ENCODE measurements at places on chromosomes 16 and 17.

DNA sequence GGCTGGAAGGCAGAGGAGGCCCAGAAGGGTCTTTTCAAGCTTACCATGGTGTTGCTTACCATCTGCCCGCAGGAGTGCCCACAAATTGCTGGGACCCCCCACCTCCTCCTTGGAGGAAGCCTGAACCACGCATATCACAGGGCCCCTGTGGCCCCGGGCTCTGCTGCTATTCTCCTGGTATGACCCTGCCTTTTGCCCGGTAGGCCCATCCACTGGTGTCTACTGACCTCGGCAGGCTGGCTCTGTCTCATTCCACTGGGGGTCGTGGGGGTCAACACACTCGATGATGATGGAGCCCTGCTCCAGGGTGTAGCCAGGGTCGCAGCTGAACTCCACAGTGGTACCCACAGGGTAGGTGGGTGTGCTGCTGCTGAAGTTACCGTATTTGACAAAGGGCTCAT, 8.2 kb upstream of the PHF12 start:
- no peak for DNase-seq

DNA sequence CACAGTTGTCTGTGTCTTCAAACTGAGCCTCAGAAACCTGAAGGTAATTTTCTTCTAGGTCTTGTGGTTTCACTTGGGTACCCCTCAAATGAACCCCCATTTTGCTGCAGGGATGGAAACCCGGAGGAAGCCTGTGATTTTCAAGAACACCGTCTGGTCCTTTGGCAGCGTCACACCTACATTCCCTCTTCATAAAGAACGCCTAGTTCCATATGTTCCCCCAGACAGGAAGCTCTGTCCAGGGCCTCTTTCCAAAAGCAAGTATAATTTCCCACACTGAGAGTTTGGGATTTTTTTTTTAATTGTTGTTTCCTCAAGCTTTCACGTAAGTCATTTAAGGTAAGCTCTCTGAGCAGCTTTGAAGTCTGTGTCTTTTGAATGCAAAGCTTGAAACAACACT, 515.0 kb downstream of the TMEM114 start:
- DNase-seq: no peak

GRCh38 chr16:49467540-49468372, 94.2 kb downstream of the C16orf78 start:
- no peak for DNase-seq

- no peak for DNase-seq
These were observed 870 bp upstream of the ZC3H7A start for GRCh38 chr16:11797957-11798299.

DNA sequence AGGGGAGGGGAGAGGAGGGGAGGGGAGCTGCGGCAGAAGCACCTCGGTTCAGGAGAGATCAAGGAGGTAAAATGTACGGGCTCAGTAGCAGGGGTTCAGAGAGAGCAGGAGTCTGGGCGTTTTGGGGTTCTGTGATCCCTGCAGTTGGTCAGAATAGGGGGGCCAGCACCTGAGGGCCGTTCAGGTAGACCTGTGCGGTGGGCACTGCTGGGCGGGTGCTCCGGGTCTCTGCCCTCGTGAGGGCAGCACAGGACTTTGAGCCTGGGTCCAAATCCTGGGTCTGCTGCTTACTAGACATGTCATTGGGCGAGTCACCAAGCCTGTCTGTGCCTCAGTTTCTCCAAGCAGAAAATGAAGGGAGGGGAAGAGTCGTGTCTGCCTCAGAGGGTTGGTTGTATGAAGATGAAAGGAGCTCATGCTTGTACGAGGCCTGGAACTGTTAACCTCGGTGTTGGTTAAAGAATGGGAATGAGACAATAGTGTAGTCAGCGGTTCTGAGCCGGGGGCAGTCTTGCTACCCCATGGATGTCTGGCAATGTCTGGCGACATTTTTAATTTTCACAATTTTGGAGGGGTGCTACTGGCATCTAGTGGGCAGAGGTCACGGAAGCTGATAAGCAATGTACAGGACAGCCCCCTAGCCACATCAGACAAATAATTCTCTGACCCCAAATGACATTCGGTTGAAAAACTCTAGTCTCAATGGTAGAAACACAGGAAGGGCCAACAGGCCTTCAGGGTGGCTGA, 35.4 kb downstream of the OR1D5 start:
- no peak for DNase-seq

- no peak for DNase-seq
These were observed 181.2 kb downstream of the PARN start for GRCh38 chr16:14448879-14449278.

- DNase-seq: no peak
These were observed 3.0 kb upstream of the SRRM2 start for GRCh38 chr16:2749476-2749875.

DNA sequence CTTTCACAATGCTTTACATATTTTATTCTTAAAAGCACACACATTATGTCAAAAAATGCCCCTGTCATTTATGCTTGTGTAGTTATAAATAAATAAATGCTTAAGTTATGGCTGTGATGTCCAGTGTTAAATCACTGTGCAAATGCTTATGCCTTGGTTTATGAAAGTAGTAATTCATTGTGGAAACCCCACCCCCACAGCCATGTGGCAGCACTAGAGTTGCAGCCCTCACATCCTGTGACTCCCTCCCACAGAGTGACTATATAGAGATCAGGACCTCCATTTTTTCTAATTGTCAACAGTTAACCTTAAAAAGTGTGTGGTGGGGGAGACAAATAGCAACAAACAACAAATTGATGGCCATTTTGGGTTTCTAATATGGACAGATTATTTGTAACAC, 2.4 kb downstream of the SKAP1 start:
- DNase-seq: peak; percentile 46

DNA sequence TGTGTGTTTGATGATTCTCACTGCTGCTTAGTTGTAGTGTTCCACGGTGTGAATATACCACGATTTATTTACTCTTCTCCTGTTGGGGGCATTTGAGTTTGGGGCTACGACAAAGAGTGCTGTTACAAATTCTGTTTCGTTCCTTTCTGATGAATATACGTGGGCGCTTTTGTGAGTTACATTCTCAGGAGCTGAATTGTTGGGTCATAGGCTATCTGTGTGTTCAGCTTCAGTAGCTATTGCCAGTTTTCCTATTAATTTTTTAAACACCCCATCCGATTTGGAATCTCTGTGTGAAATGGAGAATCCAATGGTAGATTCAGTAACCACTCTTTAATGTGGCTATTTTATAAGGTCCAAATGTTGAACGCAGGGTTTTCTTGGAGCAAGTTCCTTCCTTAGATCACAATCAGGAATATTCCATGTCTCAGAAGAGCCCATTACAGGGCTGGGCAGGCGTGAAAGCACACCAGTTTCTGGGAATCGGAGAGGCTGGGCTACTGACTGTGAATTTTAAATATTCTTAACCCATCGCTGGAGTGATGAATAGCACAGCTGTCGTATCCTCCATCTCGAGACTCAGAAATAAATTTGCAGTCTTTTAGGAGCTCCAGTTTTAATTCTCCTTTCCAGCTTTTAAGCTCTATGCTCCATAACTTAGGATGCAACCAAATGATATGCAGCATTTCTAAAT, 115.9 kb downstream of the PITPNC1 start:
- DNase-seq: no peak

GRCh38 chr16:11456741-11457140, 111.5 kb downstream of the RMI2 start:
- DNase-seq: no peak

DNA sequence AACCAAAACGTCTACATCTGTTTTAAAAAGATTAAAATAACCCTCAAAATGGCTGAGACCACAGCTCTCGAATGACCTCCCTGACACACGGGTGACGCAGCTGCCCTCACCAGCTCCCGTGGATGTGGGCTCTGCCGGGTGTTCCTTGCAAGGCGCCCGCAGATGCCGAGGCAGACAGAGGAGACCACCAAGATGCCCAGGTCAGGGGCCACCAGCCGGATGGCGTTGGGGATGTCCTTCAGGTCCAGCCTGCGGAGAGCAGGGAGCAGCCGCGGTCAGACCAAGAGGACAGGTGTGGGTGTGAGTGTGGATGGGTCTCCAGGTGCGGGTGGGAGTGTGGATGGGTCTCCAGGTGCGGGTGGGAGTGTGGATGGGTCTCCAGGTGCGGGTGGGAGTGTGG, 35.1 kb downstream of the CTU2 start:
- no peak for DNase-seq

DNA sequence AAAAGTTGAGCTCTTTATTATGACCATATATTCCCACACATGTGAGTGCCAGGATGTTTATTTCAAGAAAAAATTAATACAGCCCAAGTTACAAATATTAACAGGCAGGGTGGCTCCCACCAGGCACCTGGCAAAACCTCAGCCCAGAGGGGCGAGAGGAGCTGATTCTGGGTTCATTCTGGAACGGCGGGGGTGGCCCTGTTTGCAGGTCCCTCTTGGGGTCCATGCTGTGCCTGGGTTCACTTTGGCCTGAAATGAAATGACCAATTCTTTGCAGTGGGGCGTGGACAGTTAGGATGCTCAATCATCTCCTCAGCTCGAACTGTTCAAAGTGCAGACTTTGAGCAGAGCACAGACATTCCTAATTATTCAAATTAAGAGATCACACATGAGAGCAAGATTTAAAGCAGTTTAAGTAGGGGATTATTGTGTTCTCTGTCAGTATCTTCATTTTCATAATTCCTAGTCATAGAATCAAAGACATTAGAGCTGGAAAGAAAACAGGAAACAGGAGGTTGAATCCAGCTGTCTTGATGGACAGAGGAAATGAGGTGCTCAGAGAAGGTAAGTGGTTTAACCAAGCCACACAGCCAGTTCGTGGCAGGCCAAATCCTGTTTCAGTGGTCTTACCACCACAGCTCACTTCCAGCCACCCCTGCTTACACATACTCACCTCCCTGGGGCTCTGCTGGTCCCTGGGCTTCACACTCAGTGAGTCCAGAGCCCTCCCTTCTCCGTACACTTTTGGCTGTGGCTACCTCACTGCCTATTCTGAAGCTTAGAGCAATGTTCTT, 363.9 kb upstream of the TNRC6C start:
- DNase-seq: no peak

DNA sequence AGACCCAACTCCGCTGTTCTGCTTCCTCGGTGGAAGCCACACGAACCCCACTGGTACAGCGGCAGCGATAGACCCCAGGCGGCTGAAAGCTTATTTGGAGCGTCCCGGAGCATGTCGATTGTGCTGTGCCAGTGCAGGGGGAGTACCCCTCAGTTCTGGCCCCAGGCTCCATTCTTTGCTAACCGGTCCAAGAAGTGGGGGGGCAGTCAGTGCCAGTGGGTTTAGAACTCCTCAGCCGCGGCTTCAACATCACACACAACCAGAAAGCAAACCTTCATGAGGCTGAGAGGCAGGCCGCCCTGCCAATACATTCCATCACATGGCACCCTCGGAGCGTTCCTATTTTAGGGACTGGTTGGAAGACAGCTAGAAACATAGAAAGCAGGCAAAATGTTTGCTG, 1.7 kb upstream of the MNT start:
- no peak for DNase-seq

- DNase-seq: no peak
These were observed 156.4 kb upstream of the CCL2 start for GRCh38 chr17:34098699-34099098.

GRCh38 chr16:9836118-9836736, 346.0 kb downstream of the GRIN2A start:
- DNase-seq: no peak

DNA sequence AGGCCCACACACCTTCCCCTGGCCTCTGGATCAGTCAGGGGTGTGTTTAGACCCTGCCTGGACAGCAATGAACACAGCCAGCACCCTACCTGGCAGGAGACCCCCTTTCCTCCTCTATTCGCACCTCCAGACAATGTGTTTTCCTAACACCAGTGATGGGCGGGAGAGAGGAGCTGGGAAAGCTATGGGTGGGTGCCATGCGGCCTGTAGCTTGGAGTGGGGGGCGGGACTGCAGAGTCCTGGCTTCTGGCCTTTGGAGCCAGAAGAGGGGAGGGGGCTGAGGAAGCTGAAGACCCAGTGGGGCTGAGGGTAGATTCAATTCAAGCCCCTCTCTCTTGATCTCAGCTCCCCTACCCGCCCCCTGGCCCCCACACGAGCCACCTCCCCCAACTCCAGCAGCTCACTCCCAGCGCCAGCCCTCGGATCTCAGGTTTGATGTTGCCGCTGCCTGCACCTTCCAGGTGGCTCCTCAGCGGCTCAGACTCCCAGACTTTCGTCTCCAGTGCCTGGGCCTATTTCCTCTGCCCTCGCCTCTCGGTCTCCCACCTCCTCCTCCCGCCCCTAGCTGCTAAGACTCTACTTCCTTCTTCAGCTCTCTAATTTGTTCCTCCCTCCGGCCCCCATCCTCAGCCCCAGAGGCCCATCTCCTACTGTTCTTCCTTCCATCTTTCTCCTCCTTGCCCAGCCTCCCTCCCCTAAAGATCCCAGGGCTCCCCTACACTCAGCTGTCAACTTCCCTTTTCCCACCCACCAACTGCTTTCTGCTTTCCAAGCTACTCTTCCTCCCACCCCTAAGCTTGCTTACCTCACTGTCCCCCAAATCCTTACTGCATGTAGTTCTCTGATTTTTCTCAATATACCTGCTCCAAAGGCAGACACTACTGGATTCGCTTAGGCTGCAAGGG, 6.8 kb upstream of the SP6 start:
- DNase-seq: no peak

DNA sequence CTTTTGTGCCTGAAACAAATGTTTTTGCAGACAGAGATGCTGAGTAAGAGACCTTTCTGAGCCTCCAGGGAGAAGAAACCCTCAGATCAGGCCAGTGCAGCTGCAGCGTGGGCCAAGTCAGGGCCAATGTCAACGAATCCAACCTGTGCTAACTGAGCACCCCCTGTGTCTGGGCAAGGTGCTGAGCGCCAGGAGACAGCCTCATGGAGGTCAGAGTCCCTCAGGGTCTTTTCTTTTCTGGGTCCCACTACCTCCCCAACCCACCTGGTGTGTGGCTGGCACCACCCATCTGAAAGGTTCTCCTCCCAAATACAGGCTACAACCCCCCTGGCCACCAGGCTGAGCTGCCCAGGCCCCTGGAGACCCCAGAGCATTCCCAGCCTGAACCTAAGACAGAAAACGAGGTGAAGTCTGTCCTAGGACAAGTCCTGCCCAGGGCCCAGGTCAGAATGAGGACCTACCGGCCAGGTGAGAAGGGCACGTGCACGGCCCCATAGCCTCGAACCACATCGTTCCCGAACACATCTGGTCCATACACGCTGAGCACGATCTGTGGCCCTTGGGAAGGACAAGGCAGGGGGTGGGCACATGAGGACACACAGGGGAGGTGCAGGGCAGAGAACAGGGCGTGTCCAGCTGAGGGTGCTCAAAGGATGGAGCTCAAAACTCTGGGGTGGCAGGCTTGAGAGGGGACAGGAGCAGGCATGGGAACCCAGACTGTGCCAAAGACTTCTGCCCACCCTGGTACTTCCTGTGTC, 15.0 kb downstream of the B9D1 start:
- DNase-seq: no peak
